ENCODE measurements at places on chromosomes 1 and 21.

DNA sequence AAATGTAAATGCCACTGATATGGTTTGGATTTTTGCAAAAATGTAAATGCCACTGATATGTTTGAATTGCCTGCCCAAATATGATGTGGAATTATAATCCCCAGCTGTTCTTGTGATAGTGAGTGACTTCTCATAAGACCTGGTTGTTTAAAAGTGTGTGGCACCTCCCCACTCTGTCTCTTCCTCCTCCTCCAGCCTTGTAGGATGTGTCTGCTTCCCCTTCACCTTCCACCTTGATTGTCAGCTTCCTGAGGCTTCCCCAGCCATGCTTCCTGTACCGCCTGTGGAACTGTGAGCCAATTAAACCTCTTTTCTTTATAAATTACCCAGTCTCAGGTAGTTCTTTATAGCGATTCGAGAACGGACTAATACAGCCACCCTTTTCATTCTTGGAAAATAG, 1.3 kb upstream of the CCT8 start:
- DNase-seq = no peak

DNA sequence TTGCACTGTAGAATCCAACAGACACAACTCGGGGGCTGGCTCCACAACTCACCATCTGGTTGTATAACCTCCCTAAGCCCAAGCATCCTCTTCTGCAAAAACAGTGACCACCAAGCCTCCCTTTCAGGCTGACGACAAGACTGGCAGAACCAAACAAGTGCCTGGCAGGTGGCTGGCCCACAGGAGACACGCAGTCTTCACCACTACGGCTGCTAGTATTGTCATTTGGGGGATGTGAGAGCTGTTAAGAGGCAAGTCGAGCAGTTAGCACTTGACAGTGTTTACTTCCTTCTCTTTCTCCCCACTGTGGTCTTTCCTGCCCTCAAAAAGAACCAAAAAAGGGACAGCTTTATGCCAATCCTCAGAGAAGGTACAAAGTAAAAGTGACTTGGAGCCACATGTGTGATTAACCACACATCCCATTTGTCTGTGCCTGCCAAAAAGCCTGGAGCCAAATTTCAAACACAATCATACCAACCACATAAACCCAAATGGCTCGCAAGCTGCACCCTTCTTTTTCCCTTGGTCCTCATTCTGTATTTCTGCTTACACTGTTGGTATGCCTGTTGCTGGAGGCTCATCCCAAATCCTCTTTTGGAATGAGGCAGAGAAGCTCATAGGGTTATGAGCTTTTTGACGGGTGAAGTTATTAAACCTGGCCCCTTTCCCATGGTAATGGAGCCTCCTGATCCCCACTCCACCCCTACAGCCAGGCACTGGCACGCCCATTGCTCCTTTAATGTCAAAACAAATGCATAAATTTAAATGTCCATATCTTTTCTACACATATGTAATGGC, 94.1 kb downstream of the TGFBR3 start:
- DNase-seq = no peak

DNA sequence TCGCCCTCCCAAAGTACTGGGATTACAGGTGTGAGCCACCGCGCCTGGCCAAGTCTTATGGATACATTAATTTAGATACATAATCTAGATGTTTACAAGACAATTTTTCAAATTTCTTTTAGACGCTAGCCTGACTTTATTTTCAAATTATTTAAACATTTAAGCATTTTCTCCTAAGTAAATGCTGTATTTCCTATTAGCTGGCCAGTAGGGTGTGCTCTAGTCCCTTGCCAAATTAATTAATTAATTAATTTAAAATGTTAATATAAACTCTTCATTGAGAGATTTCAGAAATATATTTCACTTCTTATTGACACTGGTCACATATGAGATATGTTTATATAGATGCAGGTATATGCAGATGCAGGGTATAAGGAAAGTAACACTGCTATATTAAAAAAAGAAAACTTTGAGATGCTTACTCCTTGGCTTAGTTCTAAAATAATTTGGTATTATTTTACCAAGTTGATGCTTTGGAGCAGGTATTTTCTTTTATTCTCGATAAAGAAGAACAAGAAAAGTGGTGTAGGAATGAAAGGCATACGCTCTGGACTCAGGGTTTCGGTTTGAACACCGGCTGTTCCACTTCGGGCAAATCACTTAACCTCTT, 5.2 kb upstream of the ERRFI1 start:
- DNase-seq = no peak

DNA sequence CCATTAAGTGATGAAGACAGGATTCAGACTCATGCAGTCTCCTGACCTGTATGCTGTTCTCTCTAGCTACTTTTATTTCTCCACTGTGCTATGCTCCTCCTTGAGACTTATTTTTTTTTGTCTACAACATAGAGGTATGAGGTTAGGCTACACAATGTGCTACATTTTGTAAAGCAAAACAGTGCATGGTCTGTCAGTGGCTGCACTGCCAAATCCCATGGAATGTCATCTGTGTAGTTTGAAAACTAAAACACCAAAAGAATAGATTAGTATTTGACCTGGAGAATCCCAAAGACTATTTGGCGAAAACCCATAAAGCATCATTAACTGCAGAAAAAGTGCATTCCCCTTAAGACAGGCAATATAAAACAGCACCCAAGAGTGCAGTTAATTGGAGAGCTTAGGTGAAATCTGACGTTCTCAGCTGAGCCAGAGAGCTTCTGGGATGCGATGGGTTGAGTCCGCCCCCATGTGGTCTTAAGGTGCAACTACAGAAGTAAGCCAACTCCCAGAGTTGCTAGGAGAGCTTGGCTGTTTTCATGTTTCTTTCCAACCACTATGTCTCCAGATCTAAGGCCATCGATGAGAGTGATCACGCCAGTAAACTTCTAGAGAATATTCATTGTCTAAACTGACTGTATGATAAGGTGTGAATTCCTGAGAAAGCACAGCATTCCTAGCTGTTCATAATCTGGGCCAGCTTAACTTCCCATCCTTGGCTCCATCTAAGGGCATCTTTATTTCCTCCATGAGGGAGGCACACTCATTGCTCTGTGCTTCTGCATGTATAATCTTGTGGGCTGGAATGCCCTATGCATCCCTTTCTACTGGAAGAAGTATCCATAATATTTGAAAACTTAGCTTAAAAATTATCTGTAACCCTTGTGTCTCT, 20.7 kb upstream of the CYP2J2 start:
- no peak for DNase-seq

- no peak for DNase-seq
Observed at GRCh38 chr1:228964178-228965089, 229.2 kb downstream of the RHOU start.

GRCh38 chr1:232127190-232127589, 500.6 kb downstream of the DISC1 start:
- no peak for DNase-seq

GRCh38 chr1:67162954-67163353, 3.3 kb upstream of the IL23R start:
- no peak for DNase-seq

DNA sequence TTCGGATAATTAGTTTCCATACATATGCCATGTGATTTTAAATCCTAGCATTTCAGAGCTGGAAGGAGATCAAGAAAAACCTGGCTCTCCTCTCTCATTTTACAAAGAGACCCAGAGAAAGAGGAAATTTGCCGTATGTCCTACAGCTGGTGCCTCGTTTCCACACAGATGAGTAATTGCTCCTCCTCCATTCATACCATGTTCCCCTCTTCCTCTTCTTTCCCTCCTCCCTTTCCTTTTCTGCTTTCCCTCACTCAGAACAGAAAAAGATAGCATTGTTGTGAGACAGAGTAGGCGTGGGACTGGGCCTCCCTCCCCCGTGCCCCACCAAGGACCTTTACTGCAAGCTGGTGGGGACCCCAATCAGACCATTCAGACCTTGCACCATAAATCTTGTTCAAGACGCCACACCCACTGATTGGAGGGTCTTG, 13.7 kb upstream of the SLC44A3 start:
- no peak for DNase-seq

DNA sequence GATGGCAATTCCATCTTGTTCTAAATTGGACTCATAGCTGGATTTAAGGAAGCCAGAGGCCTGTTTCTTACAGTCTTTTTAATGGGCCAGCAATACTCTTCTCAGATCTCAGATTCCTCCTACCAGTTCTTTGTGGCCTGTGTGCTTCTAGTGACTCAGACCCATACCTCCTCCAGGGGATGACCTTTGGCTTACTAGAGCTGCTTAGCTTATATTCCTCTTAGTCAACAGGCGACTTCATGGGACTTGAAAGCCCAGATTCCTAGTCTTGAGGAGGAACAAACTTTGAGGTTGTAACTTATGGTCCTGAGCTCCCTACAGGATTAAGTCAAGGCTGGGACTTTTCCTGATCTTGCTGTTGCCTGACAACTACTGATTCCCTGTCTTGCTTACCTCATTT, 12.4 kb upstream of the PAPPA2 start:
- no peak for DNase-seq

- DNase-seq = peak; percentile 16
Observed at GRCh38 chr21:42463861-42464515, 32.0 kb downstream of the RSPH1 start.

GRCh38 chr1:193629875-193630274, 443.5 kb upstream of the B3GALT2 start:
- DNase-seq = no peak

GRCh38 chr1:15820478-15820877, 13.0 kb upstream of the UQCRHL start:
- DNase-seq = no peak

DNA sequence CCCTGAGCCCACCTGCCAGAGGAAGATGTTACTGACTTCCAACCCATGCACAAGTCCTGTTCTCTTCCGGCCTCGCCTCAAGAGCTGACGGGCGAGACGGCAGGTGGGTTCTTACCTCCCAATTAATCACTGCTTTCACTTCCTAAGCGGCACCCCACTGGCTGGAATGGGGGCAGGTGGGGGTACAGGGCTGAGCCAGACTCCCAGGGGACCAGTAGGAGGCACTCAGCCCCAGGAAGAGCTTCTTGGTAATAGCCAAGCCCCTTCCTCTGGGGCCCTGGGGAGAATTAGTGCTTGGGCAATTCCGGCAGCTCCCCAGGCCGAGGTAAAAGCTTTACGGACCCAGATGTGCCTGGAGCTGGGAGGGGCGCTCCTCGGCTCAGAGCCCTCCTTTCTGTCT, 9.7 kb downstream of the CNTN2 start:
- no peak for DNase-seq

- no peak for DNase-seq
Observed at GRCh38 chr1:198056255-198056654, 100.5 kb upstream of the NEK7 start.

- DNase-seq = no peak
Observed at GRCh38 chr1:57591842-57592241, 168.0 kb upstream of the DAB1 start.

DNA sequence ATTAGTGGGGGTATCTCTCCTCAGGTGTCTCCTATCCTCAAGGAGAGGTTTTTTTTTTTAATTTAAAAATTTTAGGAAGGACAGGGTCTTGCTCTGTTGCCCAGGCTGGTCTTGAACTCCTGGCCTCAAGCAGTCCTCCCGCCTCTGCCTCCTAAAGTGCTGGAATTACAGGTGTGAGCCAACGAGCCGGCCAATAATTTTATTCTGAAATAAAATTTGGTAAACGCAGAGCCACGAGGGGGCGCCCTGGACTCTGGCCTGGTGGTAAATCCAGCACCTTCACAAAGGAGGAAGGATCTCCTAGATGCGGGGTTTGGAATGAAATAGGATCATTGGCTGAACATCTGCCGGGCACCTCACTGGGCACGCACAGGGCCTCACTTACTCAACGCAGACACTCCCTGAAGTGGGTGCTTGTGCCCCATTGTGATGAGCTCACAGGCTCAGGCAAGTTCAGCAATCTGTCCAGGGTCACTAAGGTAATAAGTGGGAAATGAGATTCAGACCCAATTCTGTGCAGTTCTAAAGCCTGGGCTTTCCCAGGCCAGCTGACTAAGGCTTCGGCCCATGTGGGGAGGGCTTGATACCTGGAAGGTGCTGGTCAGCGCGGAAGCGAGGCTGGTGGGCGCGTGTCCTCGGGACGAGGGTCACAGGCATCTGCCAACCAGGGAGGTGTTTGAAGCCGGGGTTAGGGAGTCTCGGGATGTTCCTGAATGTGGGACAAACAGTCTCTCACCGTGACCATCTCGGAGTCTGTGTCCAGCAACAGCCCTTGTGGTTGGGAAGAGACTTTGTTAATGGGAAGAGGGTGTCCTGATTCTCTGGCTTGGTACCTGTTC, 32.7 kb upstream of the ETV3 start:
- no peak for DNase-seq

DNA sequence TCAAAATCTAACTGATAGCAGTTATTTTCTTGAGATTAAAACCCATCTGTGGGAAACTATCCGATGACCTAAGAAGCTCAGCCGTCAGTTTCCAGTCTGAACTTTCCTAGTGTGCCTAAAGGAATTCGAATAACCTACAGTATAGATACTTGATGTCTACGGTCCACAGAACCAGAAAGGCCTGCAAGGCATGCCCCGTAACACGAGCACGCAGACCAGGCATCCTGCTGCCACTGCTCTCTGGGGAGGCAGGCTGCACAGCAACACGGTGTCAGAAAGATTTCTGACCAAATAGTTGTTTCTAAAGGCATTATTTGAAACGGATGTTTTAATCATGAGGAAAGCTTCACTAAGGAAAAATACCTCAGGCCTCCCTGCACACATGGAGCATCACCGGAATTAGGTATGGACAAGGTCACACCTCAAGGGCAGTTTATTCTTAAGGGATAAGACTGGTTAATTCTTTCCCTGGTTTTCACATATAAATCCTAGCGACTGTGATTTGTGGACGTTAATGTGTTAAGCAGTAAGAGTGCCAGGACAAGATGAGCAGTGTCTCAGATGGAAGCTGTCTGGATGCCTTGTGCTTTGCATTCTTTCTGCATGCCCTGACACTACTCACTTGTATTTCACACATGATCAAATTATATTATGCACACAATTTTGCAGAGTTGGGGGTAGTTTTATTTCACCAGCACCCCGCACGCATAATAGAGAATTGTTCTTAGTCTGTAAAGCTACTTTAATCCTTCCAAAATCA, 49.0 kb upstream of the NADK start:
- no peak for DNase-seq

- peak; percentile 21 for DNase-seq
Observed at GRCh38 chr1:35883635-35884101, 659 bp downstream of the AGO1 start.

DNA sequence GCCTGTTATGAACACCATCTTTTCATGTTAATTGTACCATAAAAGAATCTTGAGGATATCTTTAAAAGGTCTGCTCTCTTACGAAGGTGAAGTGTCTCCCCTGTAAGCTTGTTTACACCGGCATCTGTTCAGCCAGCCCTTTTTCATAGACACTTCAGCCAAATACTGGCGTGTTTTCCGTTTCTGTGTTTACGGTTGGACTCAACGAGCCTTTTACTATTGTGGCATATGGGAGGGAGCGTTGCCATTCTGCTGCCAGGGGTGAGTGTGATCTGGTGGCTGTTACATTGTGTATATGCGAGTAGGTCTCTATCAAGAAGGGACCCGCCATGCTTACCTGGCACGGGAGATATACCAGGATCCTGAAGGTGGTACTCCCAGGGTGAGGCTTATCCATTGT, 433.8 kb downstream of the CAMTA1 start:
- no peak for DNase-seq

GRCh38 chr21:33587792-33588484, 546 bp downstream of the DONSON start:
- no peak for DNase-seq

GRCh38 chr1:45687014-45687753, 797 bp upstream of the TMEM69 start:
- DNase-seq = peak; percentile 88

Data from activated CD4-positive, CD25-positive, alpha-beta regulatory T cell (primary cell).